ENCODE measurements at places on chromosomes 2 and 18. TPM values are rescaled to one million over a fixed set of nuclear protein-coding genes. Genes with fewer than 3 reads are reported as not detected.

Gene RNF152
- total RNA-seq = 3.7 TPM

DNA sequence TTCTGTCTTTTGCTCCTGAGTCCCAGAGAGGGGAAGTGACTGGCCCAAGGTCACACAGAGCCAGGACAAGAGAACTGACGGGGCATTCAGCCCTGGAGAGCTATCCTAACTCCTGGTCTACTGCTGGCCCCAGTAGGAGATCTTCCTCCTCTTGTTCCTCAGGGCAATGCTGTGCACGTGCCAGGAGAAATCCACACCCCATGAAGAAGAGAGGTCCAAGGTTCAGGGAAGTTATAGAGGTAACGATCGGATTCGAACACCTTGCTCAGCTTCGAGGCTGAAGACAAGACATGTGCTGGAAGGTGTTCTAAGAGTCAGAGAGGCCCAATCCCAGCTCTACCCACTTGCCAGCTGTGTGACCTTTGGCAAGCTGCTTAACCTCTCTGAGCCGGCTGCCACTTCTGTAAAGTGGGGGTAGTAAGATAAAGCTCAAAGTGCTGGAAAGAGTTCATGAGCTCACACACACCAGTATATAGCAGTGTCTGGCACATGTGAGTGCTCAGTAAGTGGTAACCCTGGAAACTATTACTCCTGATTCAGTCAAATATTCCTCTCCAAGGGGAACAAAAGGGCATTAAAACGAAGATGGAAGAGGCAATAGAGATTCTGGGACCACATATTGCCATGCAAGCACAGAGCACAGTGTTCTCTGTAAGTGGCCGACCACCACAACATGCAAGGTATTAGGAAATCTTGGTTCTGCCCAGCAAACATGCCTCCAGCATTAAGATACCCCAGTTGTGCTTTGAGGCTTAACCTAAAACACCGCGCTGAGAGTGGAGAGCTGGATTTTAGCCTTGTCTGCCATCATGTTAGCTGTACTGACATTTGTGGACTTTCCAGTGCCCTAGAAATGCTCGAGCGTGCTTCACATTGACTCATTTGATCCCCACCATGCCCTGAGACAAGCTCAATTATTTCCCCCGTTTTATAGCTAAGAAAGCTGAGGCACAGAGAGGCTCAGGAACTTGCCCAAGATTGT lies 25.6 kb downstream of the SERTAD2 start:
- no peak for DNase-seq

DNA sequence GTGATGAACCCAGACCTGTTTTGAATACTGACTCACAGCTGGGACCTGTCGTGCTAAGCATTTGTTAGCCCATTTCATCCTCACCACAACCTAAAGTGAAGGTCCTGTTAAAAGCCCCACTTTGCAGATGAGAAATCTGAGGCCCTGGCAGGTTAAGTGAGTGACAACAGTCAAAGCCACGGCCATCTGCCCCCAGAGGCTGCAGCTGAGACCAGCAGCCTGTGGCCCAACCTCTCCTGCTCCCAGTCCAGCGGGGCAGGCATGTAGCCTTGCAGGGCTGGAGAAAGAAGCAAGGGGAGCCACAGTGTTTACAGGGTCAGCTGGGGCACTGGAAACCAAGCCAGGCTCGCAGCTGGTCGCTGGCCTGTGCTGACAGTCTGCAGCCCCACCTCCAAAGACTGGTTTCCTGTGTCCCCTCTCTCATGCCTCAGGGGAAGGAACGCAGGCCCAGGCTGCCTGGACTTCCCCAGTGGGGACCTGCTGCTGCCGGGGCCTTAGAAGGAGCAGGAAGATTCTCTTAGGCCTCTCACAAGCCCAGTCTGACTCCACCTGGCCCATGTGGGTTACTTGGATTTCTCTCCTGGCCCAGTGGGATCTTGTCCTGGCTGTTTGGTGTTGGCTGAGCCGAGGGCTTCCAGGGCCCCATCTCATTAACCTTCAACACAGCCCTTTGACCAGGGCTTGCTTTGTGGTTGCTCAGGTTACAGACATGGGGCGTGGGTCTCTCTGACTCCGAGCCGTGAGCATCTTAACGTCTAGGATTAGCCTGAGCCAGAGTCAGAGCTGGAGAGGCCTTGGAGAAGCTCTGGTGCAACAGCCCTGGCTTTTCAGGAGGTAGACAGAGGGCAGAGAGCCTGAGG lies 1.7 kb downstream of the INPP5D start:
- DNase-seq = peak; percentile 27

GRCh38 chr2:1804351-1804771 lies 60.0 kb upstream of the PXDN start:
- no peak for DNase-seq

- no peak for DNase-seq
Measured at GRCh38 chr2:168804214-168804613, 1.8 kb downstream of the NOSTRIN start.

DNA sequence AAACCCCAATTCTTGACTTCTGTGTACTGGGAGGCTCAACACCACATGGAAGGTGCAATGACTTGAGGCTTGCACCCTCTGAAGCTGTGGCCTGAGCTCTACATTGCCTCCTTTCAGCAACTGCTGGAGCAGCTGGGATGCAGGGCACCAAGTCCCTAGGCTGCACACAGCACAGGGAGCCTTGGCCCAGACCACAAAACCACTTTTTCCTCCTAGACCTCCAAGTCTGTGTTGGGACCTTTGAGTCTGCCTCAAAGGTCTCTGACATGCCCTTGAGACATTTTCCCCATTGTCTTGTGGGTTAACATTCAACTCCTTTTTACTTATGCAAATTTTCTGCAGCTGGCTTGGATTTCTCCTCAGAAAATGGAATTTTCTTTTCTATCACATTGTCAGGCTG lies 62.6 kb upstream of the KCNE4 start:
- no peak for DNase-seq

All from gastrocnemius medialis (tissue), 4 donors.